Kidney epithelial cell (primary cell): ENCODE measurements at places on chromosomes 1 and 21.
A peak's percentile ranks its signal among the peaks of the same experiment; 100 is the strongest.

GRCh38 chr1:240282061-240282830 lies 190.6 kb downstream of the FMN2 start:
- no peak for DNase-seq

DNA sequence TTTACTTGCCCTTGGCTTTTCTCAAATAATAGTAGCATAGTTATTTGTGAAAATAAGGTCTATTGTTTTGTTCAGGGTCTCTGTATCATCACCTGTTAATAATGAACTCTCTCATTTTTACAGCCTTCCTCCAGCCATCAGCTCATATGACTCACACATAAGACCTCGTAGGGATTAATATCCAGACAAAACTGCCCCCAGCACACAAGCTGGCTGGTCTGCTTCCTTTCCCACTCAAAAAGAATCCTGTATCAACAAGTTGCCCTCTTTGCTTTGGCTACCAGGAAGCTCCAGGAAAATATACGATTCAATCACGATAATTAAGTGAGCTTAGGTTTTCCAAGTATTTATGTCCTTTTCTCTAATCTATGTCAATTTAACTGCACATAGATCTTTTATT lies 119.2 kb downstream of the DMRTB1 start:
- DNase-seq = no peak

DNA sequence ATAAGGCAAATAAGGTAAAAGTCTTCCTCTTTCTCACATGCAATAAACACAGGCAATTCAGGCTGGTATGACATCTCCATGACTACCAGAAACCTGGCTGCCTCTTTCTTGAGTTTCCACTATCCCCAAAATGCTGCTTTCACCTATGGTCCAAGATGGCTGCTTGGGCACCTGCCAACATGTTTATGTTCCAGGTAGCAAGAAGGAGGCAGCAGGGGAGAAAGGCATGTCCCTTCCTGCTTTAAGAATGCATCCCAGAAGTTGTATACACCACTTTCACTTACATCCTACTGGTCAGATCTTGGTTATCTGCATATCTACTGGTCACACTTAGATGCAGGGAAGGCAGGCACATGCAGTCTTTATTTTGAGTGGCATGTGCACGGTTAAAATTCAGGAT lies 19.4 kb upstream of the ACOT11 start:
- DNase-seq = no peak

- DNase-seq = peak; percentile 80
These were observed 17.0 kb upstream of the GPR37L1 start for GRCh38 chr1:202105571-202106339.

DNA sequence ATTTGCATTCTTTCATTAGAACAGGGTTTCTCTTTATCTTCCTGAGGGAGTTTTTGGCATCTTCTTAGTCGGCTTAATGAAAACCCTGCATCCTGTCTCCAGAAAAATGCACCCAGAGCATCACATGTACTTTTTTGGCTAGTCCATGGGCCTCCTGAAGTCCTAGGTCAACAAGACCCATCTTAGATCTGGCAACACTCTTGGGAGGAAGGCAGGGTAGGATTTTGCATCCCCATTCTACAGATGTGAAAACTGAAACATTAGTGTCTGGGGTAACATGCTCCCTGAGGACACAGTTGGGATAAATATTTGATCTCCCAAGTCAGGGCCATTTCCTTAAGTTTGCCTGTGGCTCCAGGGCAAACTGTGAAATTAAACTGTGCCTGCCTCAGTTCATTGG lies 40.0 kb upstream of the HMGB4 start:
- no peak for DNase-seq

GRCh38 chr21:43925096-43925481 lies 60.1 kb downstream of the AGPAT3 start:
- no peak for DNase-seq

DNA sequence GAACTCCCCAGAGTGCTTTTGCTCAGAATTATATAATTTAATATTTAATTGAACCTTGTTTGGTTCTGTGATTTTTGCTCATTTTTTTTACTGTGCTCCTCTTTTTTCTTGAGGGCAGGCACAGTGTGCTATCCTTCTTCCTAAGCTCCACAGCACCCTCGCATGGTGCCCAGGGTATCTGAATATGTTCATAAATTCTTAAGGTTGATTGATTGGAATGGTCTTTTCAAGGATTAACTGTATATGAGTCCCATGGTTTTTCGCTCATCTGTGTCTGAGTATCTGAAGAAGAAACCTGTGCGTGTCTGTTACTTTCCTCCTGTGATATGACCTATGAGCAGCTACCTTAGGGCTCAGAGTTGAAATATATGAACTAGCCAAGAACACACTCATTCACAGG lies 393.7 kb downstream of the HLX start:
- no peak for DNase-seq

DNA sequence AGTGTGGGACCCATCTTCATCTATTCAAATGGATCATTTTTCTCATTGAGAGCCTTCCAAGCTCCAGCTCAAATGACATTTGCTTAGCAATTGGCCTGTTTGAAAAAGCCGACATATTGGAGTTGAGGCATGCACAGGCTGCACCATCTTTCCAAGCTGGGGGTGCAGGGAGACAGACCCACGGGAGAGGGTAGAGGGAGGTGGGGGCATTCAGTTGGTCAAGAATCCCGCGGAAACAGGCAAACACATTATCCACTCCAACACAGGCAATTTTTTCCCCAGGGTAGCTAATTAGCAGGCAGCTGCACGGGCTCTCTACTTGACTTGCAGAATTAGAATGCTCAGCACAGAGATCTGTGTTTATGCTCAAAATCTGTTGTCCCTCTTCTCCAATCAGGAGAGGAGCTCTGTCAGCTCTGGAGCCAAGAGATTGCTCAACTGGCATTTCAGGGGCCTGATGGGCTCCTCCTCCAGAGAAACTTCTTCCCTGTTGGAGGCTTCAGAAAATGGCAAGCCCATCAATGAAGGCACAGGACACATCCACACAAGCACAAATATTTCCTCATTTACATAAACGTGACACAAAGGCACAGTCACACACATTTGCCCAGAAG lies 267.8 kb downstream of the FOXD2 start:
- DNase-seq = no peak

GRCh38 chr1:91537281-91537986 lies 36.8 kb downstream of the CDC7 start:
- DNase-seq = no peak

DNA sequence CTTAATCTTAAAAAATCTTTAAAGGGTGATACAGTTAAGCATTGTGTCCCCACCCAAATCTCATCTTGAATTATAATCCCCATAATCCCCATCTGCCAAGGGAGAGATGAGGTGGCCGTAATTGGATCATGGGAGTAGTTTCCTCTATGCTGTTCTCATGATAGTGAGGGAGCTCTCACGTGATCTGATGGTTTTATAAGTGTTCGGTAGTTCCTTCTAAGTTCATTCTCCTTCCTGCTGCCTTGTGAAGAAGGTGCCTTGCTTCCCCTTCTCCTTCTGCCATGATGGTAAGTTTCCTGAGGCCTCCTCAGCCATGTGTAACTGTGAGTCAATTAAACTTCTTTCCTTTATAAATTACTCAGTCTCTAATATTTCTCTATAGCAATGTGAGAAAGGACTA lies 10.7 kb downstream of the DHRS3 start:
- DNase-seq = no peak

DNA sequence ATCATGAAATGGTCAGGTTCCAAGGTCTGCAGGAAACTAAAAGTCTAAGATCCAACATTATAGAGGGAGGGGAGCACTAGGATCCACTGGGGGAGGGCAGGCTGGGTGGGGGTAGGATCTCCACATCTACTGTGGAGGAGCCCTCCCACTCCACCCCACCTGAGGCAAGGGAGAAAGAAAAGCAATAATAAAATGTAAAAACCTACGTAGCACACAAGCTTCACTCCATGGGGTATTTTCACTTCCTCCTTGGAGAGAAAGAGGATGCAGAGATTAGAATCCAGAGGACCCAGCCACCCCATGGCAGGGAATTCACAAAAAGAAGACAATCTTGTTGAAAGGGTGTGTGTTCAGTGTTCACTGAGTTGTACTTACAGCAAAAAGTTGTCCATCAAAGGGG lies 14.4 kb downstream of the SPOCD1 start:
- DNase-seq = no peak

DNA sequence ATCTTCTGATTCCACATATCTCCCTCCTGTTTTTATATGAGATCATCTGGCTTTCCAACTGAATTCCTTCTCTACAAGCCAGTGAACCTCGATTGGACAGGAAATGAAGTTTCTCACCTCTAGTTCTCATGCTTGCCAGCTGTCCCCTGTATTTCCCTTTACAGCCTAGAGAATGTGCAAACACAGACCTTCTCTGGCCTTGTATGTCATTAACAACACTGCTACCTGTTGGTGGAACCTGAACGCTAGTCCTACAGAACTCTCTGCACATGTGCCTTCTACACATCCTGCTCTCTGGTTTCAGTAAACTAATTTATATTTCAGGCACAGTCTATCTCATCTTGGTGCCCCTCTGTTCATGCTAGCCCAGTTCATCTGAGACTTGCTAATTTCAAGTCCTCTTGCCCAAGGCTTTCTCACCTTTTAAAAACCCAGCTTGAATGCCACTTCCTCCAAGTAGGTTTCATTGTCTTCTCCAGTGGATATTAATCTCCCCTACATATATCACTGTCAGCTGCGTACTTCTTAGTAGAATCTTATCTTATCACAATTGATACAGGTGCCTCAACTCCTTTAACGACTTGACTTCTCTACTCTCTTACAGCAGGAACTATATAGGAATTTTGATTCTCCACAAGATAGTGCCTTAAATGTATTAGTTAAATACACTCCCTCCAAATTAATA lies 549.9 kb downstream of the PLPP3 start:
- no peak for DNase-seq

DNA sequence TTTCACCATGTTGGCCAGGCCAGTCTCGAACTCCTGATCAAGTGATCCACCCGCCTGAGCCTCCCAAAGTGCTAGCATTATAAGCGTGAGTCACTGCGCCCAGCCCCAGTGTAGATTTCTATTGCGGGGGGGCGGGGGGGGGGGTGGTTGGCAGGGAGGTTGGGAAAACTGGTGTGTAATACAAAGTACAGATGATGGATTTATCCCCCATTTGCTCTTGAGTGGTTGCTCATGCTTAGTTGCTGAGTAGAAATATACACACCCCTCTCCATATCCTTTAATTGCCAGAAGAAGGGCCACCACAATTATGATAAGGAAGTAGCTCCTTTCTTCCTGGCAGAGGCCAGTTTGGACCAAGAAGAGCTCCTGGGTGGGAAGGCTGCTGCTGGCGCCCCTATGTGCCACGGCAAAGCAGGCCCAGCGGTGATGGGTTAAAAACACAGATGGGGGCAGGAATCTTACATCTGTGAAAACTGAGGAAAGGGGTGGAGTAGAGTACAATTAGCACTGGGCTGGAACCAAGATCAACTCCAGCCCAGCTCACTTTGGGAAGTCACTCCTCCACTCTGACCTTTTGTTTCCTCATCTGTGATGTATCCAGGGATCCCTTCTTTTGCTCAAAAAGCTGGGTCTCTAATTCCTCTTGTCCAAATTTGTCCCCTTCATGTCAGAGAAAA lies 55.2 kb downstream of the MRPL37 start:
- DNase-seq = no peak

GRCh38 chr1:78102916-78103315 lies 57.1 kb downstream of the GIPC2 start:
- no peak for DNase-seq

- no peak for DNase-seq
These were observed 6.4 kb downstream of the ADARB1 start for GRCh38 chr21:45080639-45081414.

GRCh38 chr1:200911361-200911760 lies 16.7 kb downstream of the INAVA start:
- DNase-seq = no peak

- DNase-seq = no peak
These were observed 80.3 kb upstream of the ARTN start for GRCh38 chr1:43853161-43853921.

- DNase-seq = no peak
These were observed 36.9 kb upstream of the BACH1 start for GRCh38 chr21:29261555-29262540.

GRCh38 chr1:21779613-21780521 lies 3.1 kb downstream of the USP48 start:
- DNase-seq = no peak

- no peak for DNase-seq
These were observed 29.3 kb downstream of the NUP133 start for GRCh38 chr1:229478852-229479251.

GRCh38 chr1:117097443-117097842 lies 24.1 kb downstream of the TRIM45 start:
- DNase-seq = no peak

GRCh38 chr1:151407304-151407703 lies 7.9 kb downstream of the PSMB4 start:
- DNase-seq = no peak

GRCh38 chr1:99133756-99134500 lies 129.3 kb upstream of the PLPPR5 start:
- no peak for DNase-seq

GRCh38 chr1:224564454-224565084 lies 51.5 kb upstream of the CNIH3 start:
- no peak for DNase-seq

DNA sequence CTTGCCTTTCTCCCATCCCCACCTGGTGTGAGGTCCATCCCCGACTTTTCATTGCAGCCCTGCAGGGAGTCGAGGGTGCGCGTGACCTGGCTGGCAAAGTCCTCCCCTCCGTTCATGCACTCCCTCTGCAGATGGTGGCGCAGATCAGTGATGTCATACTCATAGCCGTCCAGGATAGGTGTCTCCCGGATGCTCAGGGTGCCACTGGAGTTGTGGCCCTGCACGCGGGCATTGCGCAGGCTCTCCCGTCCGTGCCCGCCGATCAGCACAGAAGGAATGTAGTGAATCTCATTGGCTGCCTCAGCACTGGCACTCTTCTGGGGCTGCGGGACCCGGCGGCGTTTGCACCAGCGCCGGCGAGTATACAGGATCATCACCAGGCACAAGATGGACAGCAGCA lies 132.1 kb downstream of the ASTN1 start:
- DNase-seq = no peak

GRCh38 chr1:197351821-197352440 lies 83.9 kb downstream of the CRB1 start:
- DNase-seq = no peak

GRCh38 chr1:231188072-231188471 lies 26.2 kb downstream of the TRIM67 start:
- no peak for DNase-seq

DNA sequence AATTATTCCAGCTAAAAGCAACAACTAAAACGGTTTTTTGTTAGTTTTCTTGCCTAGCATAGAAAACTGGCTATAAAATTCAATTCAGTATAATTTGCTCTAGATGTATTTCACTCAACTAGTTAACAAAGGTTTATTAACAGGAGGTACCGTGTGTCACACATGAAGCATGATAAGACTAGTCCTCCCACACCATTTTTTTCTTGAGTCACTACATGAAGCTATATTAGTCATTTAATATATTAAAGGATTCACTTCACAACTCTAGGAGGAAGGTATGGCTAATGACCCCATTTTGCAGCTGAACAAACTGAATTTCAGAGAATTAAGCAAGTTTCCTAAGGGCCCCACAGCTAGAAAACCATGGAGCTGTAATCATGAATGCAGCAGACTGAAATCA lies 307.8 kb upstream of the USP25 start:
- DNase-seq = peak; percentile 34
